Activated T-cell treated with anti-CD3 and anti-CD28 coated beads, Interleukin-2, amount 50 U/mL, for 4 hours (primary cell): ENCODE measurements at places on chromosomes 7 and 10.

GRCh38 chr7:21304808-21305375, 123.0 kb upstream of the SP4 start:
- DNase-seq = no peak

DNA sequence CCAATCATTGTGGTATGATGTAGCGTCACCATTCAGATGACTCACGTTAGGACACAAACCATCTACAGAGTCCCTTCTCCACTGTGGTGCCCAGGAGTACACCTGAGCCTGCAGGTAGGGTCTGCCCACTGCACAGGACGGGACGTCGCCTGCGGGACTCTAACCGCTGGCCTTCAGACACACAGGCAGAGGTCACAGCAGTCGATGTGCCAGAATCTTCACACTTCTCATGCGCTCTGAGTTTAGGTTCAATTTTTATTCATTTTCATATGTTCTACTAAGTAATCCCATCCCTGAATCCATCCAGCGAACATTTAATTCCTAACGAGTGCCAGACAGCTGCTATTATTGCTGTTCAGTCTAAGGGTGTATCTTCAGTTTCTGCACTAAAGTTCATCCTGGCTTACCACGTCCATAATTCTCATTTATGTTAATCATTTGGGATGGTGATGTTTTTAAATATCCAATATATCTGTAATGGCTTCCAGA, 73.3 kb downstream of the CXCL12 start:
- DNase-seq = no peak

GRCh38 chr10:87596351-87596750, 63.3 kb upstream of the PAPSS2 start:
- no peak for DNase-seq

- no peak for DNase-seq
These were observed 29.4 kb upstream of the LYZL1 start for GRCh38 chr10:29259498-29259897.

- DNase-seq = no peak
These were observed 103.8 kb downstream of the TCF7L2 start for GRCh38 chr10:113053881-113054280.

DNA sequence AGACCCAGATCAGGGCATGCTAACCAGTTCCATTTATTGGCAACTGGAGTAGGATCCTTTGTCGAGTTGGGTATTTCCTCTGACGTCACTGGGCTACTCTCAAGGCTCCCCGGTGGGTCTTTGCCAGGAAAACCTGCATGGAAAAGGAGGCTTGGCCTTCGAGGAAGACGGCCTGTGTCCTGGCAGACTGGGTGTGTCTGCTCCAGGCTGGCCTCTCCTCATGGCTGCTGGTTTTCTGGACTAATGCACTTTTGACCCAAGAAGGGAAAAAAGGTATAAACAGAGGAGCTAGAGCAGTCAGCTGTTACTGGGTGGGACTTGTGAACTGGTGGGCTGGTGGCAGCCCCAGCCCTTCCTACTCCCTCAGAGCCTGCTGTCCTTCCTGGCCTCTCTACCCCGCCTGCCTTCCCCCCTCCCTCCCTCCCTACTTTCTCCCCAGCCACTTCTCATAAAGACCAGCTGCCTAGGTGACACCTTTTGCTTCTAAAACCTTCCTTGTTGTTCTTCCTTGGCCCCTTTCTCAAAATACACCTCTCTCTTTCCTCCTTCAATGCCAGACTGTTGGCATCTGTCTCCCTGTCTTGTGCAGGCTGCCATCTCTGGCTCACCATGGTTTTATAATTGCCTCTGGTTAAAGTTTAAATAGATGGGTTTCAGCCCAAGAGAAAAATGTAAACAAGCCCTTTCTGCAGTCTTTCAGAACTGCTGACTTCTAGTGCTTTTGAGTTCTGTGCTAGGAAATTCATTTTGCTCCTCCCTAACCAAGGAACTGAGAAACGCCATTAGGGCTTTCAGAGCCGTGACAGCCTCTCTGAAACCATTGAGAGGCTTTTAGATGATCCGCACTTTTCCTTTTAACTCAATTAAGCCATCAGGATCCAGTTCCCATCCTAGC, 101.8 kb upstream of the MKLN1 start:
- no peak for DNase-seq

DNA sequence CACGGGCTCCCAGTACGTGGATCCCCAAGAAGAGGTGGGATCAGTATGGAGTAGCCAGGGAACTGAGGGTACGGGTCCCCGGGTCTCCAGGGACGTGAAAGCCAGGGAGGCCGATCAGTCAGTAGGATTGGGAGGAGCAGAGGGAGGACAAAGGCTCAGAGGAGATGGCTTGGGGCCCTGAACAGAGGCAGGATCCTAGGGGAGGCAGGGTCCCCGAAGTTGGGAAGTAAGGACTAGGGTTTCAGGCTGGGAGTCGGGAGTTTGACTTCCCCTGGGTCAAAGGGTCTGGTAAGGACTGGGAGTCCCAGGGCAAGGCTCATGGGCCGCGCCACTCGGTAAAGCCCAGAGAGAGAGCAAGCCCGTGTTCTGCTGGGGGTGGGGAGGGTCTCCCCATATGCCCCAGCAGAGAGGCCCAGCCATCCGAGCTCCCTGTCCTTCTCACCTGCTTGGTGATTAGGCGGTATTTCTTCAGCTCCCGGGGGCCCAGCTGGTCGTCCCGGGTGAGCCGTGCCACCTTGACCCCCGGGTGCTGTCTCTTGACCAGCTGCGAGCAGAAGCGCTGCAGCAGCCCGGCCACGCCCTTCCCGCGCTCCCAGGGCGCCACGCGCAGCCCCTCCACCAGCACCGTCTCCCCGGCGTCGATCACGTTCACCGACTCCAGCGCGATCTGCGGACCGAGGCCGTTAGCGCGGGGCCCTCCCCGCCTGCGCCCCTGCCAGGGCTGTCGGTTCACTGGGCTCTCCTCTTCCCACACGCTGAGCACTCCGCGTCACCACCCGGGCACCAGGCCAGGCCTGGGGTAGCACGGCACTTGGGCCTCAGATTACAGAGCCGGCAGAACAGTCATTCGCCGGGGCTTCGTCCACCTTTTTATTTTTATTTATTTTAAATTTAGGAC, 7.0 kb downstream of the NAT16 start:
- DNase-seq = no peak
